ENCODE measurements at places on chromosomes 1 and 21.

- DNase-seq, result no peak
Measured at GRCh38 chr1:154682254-154682653, 74.3 kb upstream of the ADAR start.

GRCh38 chr1:7680207-7680954 is 90.7 kb upstream of the VAMP3 start:
- DNase-seq, result peak; percentile 67

GRCh38 chr1:7235871-7236517 is 450.7 kb downstream of the CAMTA1 start:
- DNase-seq, result no peak

DNA sequence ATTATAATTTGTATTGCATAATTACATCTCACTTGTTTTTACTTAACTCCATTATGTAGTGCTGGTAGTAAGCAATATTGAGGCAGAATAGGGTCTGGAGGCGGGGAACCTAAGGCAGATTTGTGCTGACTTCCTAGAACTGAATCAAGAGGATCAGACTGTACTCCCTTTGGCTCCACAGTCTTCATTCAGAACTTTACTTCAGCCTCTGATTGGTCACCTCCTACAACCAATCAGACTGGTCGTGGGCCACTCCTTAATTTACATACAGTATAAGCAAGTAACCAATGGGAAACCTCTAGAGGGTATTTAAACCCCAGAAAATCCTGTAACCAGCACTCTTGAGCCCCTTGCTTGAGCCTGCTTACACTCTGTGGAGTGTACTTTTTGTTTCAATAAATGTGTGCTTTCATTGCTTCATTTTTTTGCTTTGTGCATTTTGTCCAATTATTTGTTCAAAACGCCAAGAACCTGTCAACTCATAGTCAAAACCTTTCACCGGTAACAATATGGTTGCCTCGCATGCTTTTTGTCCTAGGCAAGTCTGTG is 31.6 kb downstream of the ZBTB8OS start:
- no peak for DNase-seq

Measured in nucleus accumbens (tissue), 56 donors.